ENCODE measurements at places on chromosomes 2 and 18. TPM values are rescaled to one million over a fixed set of nuclear protein-coding genes. Genes with fewer than 3 reads are reported as not detected.

TP53I3 gene
- total RNA-seq = 25.3 TPM

DNA sequence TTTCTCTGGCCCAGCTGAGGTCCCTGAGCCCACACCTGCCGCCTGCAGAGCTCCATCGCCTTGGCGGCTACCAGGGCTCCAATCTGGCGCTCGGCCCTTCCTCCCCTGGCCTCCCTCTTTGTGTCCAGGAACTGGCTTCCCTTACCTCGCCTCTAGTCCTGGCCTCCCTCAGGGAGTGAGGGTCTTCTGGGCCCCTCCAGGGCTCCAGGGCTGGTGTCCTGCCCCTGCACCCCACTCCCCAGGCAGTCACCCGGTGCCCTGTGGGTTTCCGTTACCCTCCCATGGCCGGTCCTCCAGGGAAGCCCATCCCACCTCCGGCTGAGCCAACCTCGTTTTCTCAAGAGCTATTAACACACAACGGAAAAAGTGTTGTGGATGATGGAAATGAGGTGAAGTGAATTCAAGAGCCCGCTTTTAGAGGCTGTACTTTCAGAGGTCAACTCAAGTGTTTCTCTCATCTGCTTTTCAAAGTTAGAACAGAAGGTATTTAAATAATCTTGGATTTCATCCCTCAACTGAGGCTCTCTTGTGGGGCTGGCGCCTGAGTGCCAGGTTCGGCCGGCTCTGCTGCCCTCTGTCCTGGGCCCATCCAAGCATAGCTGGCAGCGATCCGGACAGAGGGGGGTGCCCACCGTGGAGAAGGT is 131.9 kb downstream of the ASB1 start:
- DNase-seq = no peak

GRCh38 chr2:83901317-83901716 is 557.8 kb downstream of the SUCLG1 start:
- DNase-seq = no peak

DNA sequence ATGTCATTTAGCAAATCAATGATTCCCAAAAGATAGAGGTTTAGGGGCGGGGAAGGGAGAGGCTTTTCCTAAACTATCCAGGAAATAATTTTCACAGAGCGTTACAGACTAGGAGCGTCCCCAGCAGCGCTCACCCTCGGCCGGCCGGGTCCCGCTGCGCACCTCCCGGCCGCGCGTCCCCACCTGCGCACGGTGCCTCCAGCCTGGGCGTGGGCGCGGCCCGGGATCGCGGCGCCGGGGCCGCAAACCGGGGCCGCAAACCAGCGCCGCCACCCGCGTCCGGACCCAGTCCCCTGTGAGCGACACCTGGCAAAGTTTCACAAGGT is 684 bp upstream of the ZCCHC2 start:
- DNase-seq = no peak

DNA sequence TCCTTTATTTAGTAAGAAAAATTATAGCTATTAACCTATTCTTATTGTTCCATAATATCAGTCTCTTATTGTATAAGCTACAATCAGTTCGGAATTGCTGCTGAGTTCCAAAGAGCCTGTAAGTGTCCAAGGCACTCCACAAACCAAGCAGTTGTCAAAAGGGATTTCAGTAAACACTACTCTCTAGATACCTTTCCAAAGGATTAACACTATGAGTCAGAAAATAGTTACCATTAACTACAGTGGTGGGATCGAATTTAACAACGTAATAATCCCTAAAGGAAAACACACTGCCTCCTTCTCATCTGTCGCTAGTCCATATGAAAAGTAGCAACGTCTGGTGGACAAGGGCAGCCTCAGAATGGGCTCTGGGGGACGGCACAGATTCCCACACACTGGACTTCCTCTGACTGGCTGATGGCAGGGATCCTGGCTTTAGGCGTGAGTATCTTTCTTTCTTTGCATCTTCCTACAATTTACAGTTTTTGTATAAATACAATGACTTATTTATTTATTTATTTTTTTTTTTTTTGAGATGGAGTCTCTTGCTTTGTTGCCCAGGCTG is 8.8 kb downstream of the TGFBRAP1 start:
- no peak for DNase-seq

DNA sequence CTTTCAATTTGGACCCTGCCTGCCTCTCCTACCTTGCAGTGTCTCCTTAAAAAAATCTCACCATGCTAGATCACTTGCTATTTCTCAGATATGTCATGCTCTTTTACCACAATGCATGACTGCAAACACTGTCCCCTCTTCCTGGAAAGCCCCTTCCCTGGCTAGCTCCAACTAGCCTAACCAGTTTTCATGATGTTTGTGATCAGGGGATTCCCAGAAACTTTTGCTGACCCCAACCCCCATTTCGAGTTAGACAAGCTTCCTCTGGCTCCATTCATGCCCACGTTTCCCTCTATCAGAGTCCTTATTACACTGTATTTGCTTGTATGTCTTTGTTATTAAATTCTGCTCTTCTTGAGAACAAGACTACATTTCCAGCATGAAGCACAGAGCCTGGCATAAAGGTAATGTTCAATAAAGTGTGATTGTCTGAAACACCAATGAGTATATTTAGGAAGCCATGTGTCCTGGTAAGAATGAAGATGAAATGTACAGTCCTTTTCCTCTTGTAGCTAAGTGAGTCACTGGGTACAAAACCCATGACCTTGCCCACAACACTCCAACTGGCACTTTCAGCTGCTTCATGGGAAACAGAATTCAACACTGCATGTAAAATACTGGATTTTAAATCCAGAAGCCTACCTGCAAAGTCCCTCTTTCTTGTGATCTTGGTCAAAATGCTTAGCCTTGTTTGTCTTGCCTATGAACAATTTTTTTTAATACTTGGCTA is 62.0 kb upstream of the ATL2 start:
- DNase-seq = no peak

- DNase-seq = no peak
These were observed 72.8 kb upstream of the TGFA start for GRCh38 chr2:70626254-70626990.

GRCh38 chr2:205323929-205324328 is 358.4 kb upstream of the NRP2 start:
- DNase-seq = no peak

GRCh38 chr2:159052157-159052601 is 83.7 kb downstream of the TANC1 start:
- no peak for DNase-seq

DNA sequence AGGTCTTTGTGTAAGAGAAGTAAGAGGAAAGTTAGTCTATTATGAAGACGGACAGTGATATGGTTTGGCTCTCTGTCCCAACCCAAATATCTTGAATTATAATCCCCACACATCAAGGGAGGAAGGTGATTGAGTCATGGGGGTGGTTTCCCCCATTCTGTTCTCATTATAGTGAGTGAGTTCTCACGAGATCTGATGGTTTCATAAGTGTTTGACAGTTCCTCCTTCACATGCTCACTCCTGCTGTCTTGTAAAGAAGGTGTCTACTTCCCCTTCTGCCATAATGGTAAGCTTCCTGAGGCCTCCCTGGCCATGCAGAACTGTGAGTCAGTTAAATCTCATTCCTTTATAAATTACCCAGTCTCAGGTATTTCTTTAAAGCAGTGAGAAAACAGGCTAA is 67.6 kb downstream of the NEURL3 start:
- no peak for DNase-seq

DNA sequence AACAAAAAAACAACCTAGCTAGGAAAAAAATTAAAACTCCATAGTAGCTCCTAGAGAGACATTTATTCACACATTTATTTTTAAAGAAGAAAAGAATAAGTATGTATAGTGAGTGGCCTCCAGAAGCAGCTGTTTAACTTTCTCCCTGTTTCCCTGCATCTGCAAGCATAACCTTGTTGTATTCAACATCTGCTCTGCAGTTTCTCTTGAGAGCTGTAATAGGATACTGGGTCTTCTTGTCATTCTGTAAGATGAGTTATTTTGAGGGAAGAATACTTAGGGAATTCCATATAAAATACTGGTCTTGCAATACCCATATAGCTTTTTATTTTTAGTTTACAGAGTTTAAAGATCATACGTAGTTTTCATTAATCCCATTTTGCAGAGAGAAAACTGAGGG is 246.6 kb downstream of the LRRTM1 start:
- DNase-seq = no peak

DNA sequence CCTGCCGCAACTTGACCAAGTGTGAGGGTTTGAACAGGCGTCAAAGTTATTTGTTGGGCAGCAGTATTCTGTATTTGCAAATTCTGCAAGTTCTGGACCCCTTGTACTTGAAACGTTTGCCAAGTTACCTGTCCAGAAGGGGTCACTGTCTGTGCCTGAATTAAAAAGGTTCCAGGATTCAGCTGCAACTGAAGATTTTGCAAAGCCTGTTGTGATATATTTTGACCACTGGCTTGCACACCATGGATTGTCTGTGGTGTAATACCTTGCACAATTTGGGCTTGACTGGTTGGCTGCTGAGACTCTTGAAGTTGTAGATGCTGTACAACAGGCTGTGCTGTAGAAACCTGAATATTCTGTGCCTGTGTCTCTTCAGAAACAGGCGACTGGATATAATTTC is 10.2 kb downstream of the SP3 start:
- no peak for DNase-seq

- DNase-seq = no peak
These were observed 10.6 kb downstream of the HTRA2 start for GRCh38 chr2:74540291-74540690.

DNA sequence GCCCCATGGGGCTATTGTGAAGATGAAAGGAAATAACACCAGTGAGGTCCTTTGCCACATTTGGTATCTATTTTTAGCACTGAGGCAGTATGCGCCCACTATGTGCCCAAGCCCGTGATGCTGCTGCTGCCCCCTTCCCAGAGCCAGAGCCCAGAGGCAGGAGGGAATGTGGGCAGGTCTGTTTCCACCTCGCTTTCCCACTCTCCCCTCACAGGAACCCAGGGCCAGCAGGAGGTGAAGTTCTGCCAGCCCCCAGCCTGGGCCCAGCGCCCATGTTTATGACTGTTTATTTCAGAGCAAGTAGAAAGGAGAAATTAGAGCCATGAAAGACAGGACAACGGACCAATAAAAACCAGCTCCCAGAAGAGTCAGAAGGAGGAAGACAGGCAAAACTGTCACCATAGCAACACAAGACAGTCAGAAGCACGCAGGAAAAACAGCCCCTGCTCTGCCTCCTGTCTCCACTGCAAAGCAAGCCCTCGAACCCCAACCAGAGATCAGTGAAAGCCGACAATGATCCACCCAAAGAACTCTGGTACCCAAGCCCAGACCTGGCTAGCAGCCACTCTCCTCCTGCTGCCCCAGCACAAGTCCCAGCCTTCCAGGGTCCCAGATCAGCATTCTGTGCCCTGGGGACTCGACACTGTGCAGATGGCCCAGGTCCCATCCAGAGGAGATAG is 1.4 kb downstream of the CYRIA start:
- DNase-seq = no peak

GRCh38 chr2:109129356-109129920 is 433 bp downstream of the SH3RF3 start:
- no peak for DNase-seq

- DNase-seq = peak; percentile 50
These were observed 62.6 kb upstream of the HS6ST1 start for GRCh38 chr2:128380961-128381938.

- DNase-seq = no peak
These were observed 14.8 kb upstream of the ADAM17 start for GRCh38 chr2:9570182-9571060.

- peak; percentile 92 for DNase-seq
These were observed 1.6 kb upstream of the MYL12A start for GRCh38 chr18:3245853-3246634.

- no peak for DNase-seq
These were observed 199.4 kb downstream of the FSHR start for GRCh38 chr2:48954935-48955334.

CCDC85A gene
- total RNA-seq = 3.9 TPM

DNA sequence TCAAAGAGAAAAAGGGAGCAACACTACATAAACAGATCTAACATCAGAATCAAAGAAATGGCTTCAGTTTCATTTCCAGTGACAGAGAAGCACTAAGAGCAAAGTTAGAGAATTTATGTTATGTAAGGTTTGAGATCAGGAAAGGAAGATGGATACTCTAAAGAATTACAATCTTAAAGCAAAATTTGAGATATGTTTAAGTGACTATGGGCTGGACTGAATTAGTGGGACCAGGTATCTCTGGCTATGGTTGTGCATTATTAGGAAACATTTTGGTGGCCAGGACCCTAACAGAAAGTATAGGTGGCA is 208.2 kb downstream of the CCDC178 start:
- no peak for DNase-seq

UGT1A4 gene
- total RNA-seq = not detected

DNA sequence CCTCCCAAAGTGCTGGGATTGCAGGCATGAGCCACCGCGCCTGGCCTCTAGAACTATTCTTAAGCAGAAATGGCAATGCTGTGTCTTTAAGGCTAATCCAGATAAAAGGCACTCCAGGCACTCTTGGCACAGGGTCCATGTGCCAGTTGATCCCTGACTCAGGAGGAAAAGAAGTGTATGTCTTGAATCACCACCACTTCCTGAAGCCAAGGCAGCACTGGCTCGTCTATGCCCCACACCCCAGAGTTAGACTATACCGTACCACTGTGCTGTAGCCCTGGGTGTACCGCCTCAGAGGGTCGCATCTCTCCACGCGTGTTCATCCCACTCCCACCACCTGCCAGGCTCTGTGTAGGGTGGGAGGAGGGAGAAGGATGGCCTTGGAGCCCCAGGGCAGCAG is 9.0 kb downstream of the TNFRSF11A start:
- no peak for DNase-seq

DNA sequence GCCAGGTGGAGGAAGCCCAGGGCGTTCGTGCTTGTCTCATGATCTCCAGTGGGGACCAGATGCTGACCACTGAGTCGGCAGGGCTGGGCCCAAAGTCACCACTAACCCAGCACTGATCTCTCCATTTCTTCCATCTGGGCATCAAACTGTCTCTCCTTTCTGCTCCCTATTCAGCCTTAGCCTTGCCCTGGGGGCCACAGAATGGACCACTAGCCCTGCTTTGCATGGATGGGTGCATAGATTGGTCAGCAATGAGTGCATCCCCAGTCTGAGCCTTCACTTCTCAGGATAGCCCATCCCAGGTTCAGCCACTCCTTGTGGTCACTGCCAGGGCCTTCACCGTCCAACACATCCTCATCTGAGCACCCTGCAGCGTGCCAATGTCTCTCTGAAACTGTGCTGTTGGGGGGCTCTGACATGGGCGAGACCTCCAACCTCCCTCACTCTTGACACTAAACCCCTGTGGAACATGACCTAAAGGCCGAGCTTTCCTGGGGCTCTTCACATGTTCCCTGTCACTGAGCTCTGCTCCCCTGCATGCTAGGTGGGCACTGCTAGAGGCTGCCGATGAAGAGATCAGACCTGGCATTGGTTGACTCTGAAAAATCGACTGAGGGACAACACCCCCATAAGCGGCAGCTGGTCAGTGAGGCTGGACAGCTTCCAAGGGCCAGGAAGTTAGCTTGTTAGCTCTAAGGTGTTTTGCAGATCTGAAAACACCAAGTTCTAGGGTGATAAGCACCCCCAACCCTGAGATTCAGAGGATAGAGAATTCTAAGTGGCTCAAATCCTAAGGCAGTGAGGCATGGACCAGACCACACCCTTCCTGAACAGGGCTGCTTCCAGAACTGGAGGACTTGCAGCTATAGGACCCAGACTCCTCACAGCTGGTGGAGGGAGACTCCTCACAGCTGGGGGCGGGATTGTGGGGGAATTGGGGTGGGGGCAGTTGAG is 61.7 kb downstream of the HS1BP3 start:
- peak; percentile 56 for DNase-seq
